M059J (cell line): ENCODE measurements at places on chromosomes 6 and 20.

DNA sequence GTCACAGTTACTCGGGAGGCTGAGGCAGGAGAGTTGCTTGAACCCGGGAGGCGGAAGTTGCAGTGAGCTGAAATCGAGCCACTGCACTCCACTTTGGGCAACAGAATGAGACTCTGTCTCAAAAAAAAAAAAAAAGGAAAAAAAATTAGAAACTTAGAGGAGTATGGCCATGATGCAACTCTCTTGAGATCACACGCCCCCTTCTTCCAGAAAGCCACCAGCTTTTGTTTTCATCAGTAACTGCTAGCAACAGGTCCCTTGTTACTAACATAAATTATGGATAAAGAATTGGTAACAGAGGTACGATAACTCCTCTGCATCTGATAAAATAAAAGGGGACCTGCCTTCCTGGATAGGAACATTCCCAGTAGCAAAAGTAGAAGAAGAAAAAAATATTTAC lies 308.2 kb downstream of the CD83 start:
- DNase-seq, result no peak

GRCh38 chr6:140909156-140909555 lies 1223.6 kb upstream of the GJE1 start:
- peak; percentile 52 for DNase-seq

DNA sequence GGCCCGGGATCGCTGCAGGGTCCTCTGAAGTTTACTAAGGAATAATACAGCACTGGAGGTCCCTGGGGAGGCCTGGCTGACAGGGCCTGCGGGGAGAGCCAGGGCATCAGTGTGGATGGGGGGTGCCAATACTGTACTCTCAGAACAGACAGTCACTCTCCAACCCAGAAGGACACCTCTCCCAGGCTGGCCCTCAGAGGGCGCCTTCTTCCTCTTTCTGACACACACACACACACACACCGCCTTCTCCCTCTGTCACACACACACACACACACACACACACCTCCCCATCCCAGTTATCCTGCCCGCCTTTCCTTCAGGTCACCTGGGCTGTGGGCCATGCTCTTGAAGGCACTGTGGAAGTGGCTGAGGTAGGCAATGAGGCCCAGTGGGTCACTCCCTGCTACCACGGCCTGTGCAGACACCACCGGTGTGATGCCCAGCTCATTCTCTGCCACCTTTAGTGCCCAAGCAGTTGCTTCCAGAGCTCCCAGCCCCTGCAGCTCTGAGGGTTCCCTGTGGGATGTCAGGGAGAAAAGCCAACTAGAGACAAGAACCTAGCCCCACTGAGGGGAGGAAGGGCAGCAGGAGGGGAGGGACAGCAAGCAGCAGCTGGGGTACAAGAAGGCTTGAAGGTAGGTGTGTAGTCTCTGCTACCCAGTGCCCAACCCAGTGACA lies 7.5 kb downstream of the SMPD2 start:
- DNase-seq, result no peak

GRCh38 chr6:157079771-157080170 lies 243.5 kb downstream of the TMEM242 start:
- DNase-seq, result no peak
